ENCODE measurements at places on chromosomes 2 and 18.

DNA sequence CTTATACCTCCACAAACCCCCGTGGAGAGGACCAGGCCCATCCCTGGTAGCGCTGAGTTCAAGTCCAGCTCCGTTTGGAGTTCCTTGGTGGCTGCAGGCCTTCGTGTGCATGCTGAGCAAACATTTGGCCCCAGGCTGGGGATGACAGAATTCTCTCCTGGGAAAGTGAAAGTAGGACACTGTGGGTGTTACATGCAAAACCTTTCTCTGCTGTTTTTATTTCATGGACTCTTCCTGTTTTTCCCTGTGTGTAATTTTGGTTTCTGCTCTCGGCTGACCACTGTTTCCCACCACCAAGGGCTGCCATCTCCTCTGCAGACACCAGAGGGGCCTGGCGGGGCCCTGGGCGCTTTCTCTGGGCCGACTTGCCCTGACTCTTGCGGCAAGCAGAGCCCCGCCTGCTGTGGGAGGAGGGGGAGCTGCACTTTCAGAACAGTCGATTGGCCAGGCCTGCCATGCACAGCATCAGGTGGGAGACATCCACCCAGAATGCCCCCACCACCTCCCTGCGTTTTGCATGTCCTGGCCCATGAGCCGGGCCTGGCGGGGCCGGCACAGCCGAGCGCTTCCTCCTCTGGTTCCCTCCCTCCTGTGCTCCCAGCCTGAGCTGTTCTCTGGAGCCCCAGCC lies 102.4 kb downstream of the CABLES1 start:
- peak; percentile 32 for DNase-seq

DNA sequence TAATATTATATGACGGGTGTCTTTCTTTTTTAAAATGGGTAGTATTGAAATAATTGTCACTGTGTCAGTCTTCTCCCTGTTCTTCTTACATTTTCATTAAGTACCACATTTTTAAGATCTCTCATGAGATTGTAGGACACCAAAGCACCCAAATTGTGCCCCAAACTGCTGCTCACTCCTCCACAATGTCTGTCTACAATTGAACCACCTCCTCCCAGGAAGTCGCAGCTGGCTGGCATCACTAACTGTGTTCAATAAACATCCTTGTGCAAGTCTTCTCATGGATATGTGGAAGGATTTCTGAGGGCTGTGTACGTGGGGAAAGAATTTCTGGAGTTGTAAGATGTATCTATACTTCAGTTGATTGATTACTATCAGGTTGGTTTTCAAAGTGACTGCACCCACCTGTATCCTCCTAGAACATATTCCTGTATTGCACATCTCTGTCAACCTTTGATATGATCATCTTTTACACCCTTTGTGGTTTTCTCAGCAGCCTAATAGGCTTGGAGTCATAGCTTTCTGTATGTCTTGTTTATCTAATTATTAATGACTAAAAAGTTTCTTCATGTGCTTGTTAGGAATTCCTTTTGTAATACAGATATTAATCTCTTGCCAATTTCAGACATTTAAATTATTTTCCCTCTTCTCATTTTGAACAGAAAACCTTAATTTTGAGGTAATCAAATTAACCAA lies 774.9 kb downstream of the RNF144A start:
- no peak for DNase-seq

GRCh38 chr2:65232636-65233035 lies 5.0 kb downstream of the ACTR2 start:
- DNase-seq, result peak; percentile 52

- no peak for DNase-seq
Measured at GRCh38 chr18:57651914-57652313, 30.3 kb upstream of the NARS1 start.

DNA sequence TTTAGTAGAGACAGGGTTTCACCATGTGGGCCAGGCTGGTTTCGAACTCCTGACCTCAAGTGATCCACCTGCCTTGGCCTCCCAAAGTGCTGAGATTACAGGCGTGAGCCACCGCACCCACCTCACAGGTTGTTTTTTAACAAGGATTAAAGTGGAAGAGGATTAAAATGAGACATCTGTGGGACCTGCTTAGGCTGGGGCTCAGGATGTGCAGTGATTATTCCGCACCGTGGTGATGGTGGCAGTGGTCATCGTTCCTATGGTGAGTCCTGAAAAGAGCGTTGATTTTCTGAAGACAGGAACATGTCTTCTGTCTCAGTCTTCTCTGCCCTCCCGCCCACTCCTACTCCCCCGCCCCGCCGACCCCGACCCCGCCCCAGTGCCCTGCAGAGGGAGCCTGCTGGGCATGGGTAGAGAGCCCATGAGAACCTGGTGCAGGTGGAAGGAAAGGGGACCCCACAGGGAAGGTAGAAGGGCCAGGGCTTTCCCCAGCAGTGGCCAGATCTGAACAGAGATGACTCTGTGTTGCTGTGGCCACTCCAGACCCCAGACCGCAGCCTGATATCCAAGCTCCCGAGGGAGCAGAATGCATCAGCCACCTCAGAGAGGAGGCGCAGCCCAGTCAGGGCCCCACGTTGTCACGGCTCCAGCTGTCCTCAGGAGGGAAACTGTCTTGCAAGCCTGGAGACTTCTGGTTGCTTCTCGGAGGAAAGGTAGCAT lies 34.5 kb upstream of the FOSL2 start:
- no peak for DNase-seq

GRCh38 chr2:38808677-38809076 lies 30.7 kb downstream of the GEMIN6 start:
- DNase-seq, result no peak

- peak; percentile 7 for DNase-seq
Measured at GRCh38 chr2:182980115-182980514, 58.1 kb downstream of the NCKAP1 start.

GRCh38 chr2:85504778-85505261 lies 34.1 kb upstream of the MAT2A start:
- no peak for DNase-seq

DNA sequence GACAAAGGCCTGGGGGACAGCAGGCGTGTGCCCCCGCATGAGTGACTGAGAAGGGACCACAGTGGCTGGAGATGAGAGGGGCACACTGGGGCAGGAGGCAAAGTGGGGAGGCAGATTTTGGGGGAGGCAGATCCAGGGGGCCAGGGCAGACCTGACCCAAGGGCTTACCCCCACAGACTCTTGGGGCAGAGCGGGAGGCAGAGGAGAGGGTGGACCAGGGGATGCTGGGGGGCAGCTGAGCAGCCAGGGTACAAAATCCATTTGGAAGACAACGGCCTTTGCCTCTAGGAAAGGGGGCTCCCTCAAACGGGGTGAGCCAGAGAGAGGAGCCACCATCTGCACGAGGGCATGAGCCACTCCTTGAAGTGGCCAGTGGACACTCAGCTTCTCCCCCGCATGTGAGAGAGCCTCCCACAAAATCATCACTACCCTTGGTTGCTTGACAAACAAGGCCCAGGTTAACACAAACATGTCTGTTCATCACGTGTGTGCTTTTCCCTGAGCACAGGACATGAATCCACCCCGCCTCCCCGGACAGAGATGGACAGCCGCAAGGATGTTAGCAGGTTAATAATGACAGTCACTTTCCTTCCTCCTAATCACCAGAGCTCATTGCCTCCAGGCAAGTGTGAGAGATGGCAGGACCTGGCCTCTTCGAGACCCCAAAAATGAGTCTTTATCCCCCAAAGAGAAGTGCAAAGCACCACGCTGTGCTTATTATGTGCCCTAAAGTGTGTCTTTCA lies 72.0 kb upstream of the RAB6C start:
- DNase-seq, result no peak

- DNase-seq, result no peak
Measured at GRCh38 chr2:112880091-112880531, 30.9 kb upstream of the IL37 start.

DNA sequence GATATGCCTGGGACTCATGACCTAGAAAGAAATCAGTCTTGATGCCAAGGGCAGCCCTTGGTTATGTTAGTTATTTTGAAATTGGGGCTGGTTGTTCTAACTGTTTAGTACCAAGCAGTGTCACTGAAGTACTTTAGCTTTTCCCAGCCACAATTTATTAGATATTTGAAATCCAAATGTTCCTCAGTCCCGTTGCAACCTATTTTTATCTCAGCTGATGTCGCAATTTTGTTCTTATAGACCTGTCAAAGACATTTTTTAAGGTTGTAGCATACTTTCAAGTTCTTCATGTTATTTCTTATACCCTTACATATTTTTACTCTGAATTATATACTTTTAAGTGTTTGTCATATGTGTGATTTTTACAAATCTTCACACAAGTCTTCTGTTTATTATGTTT lies 100.1 kb downstream of the LRP1B start:
- peak; percentile 29 for DNase-seq

GRCh38 chr18:44856157-44856556 lies 175.5 kb downstream of the SETBP1 start:
- DNase-seq, result no peak

GRCh38 chr2:30282081-30282480 lies 50.7 kb downstream of the LBH start:
- DNase-seq, result no peak

GRCh38 chr2:24204505-24204904 lies 29.7 kb downstream of the FAM228A start:
- no peak for DNase-seq

- DNase-seq, result no peak
Measured at GRCh38 chr2:216557820-216558219, 59.2 kb downstream of the RPL37A start.

DNA sequence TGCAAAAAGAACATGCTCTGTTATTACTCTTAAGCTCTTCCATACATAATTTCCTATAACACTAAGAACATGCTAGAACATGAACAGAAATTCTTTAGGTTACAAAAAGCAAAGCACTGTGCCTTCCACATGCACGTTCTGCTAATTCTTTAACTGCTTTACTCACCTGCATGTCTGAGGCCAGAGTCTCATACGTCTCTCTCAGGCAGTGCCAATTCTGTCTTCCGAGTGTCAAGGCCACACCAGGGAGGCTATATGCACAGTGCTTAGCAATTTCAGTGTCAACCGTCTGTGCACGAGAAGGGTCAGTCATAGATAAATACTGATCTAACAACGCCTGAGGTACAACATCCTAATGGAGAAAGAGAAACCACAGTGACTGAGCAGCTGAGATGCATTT lies 55.1 kb downstream of the PPP4R1 start:
- no peak for DNase-seq

GRCh38 chr18:26502823-26503222 lies 45.5 kb downstream of the KCTD1 start:
- no peak for DNase-seq

DNA sequence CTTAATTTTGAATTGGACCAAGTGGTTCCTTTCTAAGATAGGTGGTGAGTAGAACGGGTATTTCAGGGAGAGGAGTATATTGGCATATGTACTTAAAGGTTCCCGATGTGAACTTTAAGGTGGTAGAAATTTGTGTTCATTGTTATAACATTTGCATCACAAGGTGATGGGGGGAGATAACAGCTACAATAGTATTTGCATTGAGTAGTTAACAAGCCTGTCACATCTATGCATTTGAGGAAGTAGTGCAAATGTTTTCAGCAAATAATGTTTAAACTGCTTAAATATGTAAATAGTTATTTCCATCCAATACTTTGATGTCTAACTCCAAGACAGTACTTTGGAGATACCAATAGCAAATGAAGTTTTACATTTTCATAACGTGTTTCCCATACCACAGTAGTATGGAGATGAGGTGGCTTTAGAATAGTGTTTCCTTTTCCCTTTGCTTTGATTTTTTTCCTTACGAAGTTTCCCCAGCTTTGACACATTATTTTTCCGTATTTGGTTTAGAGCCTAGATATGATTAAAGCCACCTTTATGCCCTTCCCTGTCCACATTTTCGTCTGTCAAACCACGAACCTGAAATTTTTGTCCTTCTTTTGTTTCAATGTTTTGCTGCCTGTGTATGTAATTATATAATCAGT lies 46.6 kb downstream of the VAPA start:
- no peak for DNase-seq

- no peak for DNase-seq
Measured at GRCh38 chr2:10045561-10046355, 2.4 kb downstream of the KLF11 start.

- DNase-seq, result no peak
Measured at GRCh38 chr2:65353927-65354326, 78.5 kb downstream of the SPRED2 start.

DNA sequence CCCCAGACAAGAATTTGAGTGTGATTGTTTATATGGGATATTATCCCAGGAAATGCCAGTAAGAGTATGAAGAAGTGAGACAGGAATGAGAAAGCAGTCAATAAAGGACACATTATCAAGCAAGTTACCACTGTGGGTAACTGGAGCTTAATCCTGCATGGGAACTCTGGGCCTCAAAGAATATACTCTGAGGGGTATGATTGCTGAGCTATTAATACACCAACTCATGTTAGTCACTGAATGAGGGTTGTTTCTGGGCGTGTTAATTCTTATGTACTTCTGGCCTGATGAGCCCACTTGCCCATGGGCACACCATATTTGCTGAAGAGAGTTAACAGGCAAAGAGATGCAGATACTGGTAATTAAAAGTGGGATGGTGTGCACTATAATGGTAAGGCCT lies 26.6 kb upstream of the PAIP2B start:
- no peak for DNase-seq

GRCh38 chr2:100818606-100819369 lies 1.2 kb upstream of the NPAS2 start:
- no peak for DNase-seq

GRCh38 chr2:99067871-99068625 lies 73.5 kb upstream of the C2orf15 start:
- DNase-seq, result no peak

- DNase-seq, result no peak
Measured at GRCh38 chr2:239245872-239246721, 154.7 kb downstream of the HDAC4 start.

- DNase-seq, result no peak
Measured at GRCh38 chr2:162769066-162769465, 69.5 kb downstream of the KCNH7 start.

GRCh38 chr2:237675316-237675715 lies 47.9 kb downstream of the LRRFIP1 start:
- DNase-seq, result no peak

DNA sequence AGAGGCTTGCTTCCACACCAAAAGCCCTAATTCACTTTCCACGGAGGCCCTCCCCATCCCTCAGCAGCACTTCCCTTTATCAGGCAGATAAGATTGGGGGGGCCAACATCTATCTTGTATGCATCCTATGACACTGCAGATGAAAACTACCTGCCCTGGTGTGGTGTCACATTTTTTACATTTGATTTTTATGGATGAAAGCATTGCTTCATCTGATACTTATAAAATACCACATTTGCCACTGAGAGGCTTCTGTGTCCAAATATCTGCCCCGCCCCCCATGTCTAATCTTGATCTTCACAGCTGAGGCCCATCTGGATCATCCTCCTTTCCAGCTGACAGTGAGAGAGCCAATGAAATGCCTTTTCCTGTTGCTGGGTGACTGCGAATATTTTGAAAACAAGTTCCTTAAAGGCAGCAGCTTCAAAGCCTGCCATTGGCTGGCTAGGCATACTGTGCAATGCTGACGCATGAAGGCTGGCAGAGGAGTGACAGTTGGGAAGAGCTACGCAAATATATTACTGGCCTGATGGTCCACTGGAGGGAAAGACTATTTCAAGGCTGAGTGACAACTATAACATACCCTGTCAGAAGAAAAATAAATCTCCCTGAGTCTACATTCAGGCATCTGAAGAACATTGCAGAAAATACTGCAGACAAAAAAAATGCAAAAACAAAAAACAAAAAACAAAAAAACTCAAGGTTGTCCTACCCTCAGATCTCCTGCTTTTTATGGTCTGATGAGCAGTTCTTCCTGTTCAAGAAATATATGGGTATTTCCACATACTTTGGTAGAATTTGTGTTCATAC lies 318.7 kb downstream of the PDE11A start:
- DNase-seq, result peak; percentile 71

GRCh38 chr18:6505498-6505875 lies 90.8 kb upstream of the L3MBTL4 start:
- no peak for DNase-seq

All from putamen (tissue), 1 donor.